Osteoblast (primary cell): ENCODE measurements at places on chromosomes 13 and 19.
A peak's percentile ranks its signal among the peaks of the same experiment; 100 is the strongest.

DNA sequence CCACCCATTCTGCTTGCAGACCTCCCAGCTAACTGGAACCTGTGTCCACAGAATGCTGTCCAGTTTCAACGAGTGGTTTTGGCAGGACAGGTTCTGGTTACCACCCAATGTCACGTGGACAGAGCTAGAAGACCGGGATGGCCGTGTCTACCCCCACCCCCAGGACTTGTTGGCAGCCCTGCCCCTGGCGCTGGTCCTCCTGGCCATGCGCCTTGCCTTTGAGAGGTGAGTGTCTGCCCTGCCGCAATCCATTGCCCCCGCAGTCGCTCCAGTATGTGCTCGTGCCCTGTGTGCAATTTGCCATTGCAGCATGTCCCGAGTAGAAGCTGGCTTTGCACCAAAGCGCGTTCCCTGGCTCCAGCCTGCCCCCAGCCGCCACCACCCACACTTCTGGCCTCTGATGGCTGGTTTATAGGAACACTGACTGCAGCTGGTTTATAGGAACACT lies 41.9 kb downstream of the CERS4 start:
- peak; percentile 83 for DNase-seq

- DNase-seq, result peak; percentile 14
These were observed at the start of gene KCTD4 for GRCh38 chr13:45200701-45201232. TSS of gene KCTD4 (minus strand) at chr13:45201045. CDS start at chr13:45194567, 6,478 bp downstream.

DNA sequence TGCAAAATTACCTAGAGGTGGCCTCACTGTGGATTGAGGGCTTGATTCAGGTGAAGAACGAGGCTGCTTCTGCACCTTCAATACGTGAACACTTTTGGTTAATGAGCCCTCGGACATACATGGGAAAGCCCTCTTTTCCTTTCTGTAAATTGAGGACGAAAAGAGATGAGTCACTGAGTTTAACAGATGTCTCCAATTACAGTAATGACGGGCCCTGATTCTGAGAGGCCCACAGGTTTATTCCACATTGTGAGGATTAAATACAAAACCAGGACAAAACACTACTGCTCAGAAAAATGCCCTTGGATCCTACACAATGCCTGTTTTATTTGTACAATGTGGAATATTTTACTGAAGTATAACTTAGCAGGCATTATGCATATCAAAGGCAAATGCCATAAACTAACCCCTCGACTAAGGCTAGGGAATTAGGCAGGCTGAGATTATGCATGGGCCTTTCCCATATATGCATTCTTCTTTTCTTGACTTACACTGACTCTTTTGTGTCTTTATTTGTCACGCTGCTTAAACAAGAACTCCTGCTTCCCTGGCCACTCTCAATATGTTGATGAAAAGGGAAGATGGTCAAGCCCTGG lies 819.9 kb downstream of the OLFM4 start:
- DNase-seq, result no peak

DNA sequence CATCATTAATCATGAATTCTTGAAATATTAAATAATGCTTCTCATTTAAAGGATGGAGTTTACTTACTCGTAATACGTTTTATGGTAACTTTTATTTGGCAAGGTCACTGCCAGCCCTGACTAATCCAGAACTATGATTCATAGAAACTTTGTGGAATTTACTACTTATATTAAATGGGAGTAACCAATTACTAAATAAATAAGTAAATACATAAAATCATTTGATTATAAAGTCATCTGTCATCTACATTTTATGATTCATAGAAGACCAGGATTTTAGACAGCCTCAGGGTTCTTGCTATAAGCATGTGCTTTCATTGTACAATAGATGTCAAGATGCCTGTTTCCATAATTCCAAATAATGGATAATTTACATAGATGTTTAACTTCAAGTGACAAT lies 611.1 kb downstream of the TBC1D4 start:
- peak; percentile 38 for DNase-seq
